ENCODE measurements at places on chromosomes 3 and 15.

DNA sequence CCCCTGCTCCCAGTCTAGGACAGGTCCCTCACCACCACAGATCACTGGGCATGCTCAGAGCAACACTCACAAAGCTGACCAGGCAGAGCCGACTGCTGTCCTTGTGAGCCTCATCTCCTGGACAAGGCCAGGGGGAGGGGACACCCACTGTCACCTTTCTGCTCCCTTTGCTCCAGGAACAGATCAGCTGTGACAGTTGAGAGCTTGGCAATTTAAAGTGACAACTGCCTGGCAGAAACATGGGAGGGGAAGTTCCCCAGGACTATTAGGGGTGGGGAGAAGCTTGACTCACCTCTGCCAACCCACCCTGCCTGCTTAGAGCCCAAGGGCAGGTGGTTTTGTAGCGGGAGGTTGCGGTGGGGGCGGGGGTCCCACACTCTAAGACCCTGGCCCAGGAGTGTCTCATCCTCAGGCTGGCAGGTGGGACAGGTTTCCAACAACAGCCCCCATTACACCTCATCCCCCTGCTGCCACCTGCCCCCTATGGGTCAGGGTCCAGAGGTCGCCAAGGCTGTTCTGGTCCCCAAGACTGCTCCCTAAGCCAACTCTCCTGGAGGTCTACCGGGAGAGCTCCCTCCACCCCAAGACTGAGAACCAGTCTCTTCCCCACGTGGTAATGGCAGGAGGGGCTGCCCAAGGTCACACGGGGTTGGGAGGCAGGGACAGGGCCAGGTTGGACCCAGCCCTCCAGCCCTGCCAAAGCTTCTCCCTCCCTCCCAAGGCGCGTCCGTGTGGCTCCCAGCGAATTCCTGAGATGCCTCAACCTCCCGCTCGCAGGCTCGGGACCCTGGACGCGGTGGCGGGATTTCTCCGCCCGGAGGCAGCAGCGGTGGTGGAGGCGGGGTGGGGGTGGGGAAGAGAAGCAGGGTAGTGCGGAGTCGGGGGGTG, 80.4 kb downstream of the IQSEC1 start:
- DNase-seq: no peak

DNA sequence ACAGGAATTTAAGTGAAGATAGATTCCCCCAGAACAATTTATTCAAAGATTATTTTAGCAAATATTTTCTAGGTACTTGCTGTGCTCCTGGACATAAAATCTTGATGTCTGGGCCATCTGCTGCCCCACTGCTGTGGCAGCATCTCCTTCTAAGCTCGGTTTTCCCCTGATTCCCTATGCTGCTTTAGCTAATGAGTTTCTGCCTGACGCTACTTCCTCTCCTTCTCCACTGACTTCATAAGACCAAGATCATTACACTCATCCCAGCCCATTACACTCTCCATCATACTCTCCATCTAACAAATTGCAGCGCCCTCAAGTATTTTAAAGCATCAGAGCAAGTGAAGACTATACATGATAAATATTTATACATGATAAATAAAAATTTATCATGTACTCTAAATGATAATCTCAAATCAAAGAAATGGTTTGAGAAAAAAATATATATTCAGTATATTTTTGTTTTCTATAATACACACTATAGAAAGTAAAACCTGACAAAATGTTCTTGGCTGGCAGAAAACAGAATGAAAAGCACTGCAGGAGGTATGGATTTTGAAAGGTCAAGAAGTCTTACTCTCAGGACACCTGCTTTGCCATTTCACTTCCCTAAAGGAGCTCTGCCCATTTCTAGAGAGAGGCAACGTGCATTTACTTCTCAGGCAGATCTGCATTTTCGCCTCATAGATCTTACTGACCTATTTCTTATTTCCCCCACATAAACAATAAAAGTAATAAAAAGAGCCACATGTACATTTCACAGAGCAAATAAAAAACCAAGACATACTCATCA, 232.0 kb downstream of the KCNMB2 start:
- DNase-seq: no peak

DNA sequence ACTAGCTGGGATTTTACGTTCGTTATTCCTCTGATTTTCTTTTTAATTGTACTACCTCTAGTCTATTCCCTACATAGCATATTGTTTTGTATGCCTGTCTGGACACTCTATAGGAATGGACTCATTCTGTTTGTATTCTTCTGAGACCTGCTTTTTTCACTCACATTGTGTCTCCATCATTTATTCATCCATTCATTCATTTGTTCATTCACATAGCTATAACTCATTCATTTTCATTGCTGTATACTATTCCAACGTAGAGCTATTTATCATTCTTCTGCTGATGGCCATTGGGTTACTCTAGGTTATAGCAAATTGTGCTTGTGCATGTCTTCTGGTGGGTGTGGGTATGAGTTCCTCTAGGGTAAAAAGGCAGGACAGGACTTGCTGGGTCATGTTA, 74.0 kb upstream of the SLC6A6 start:
- no peak for DNase-seq

DNA sequence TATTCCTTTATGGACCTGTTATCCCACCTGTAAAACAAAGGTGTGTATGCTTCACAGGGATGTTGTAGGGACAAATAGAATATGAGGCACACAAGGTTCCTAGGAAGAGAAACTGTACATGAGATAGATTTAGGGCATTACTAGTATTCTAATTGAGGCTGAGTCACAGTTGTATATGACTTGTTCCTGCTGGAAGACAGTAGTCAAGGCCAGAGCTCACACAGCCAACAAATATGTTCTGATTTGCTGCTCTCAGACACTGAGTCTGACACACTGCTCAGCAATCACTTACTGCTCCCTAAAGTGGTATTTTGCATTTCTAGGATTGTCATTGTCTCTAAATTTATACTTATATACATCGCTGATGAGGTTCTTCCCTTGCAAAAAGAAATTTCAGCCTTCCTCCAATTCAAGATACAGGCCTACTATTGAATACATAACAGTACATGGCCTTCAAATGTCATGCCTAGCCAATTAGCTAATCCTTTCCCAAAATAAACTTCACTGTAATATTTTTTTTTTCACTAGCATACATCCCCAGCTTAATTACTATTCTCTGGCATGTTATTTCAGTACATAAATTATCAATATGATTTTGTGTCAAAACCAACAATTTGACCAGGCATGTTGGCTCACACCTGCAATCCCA, 69.8 kb downstream of the TIGIT start:
- DNase-seq: no peak

- no peak for DNase-seq
These were observed 111.2 kb downstream of the XXYLT1 start for GRCh38 chr3:195159814-195160165.

DNA sequence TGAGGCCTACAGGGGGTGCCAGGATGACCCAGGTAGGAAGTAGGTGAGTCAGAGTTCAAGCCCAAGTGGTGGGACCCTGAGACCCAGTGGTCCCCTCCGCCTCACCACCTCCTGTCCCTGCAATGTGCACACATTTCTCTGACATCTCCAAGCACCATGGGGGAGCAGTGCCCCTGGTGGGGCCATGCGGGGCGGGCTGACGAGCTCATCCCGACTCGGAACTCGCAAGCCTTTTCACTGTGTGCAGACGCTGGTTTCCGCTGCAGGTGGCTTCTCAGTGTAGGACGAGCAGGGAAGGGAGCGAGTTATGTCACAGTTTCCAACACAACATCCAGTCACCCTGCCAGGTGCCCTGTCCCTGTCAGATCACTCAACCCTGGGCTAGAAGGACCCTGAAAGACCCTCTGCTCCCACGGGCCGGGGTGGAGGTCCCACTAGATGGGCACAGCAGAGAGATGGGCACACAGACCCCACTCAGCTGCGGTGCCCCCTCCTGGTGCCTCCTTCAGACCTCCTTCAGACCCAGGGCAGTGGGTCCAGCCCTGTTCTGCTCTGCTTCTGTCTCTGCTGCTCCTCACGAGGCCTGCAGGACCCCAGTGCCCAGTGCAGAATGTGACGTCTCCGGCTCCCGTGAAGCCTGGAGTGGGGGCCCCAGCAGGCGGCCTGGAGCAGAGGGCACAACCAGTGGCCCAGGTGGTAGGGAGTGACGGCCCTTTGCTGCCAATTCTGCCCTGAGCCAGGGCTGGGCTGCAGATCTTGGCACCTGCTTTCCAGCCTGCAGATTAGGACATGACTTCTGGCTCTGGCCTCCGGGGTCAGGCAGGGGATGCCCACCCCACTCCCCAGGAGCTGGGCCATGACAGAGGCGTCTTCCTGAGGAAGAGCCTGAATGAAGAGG, 102.0 kb upstream of the RPL32 start:
- no peak for DNase-seq

- DNase-seq: no peak
These were observed 219.7 kb upstream of the SGO1 start for GRCh38 chr3:20405744-20406143.

DNA sequence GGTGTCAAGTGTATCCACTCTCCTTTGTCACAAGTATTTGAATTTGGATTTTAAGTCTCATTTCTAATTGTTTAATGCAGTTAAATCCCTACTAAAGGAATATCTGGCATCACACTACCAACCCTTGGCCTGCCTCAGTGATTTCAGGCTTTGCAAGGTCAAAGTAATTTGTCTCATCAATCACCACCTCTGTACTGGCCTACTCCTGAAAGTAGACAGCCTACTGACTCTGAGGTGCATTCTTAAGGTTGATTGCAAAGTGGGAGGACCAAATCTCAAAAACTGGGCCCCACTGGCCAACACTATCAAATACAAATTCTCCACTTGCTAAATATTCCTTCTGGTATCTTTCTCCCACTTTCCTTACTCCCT, 851 bp upstream of the TEX55 start:
- DNase-seq: no peak

Data from DMS153 (cell line).